ENCODE measurements at places on chromosomes 13 and 19.

- no peak for DNase-seq
These were observed 173.3 kb downstream of the USP12 start for GRCh38 chr13:26998292-26998691.

DNA sequence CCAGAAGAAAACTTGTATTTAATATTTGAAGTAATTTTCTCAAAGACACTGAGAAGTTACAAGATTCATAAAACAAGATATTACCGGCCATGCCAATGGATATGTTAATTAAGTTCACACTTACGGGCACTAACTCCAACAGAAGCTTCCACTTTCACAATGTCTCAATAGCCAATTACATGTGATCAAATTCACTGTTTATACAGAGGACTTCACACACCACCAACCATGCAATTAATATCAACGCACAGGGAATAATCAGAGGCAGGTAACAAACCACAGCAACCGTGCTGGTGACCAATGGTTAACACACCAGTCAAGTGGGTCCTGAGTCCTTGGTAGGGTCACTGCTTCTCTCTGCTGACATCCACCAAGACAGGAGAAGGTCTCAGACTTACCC lies 5.9 kb upstream of the ACOD1 start:
- DNase-seq, result no peak

DNA sequence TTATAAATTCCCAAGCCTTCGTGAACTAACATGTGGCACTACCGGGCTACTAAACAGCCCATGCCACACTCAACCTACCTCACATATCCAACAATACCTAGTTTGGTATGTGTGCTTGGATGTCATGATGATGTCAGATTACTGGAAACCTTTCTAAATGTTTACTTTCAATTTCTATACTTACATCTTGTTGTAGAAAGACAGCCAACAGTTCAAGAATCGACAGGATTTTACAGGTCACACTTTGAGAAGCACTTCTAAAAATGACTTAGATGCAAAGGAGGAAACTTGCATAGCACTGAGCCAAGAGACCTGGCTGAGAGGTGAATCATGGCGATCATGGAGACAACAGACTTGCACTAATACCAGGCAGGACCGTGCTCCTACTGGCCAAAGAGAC lies 209.9 kb downstream of the COL4A1 start:
- DNase-seq, result no peak

- no peak for DNase-seq
These were observed 88.2 kb downstream of the KCTD12 start for GRCh38 chr13:76798037-76798436.

DNA sequence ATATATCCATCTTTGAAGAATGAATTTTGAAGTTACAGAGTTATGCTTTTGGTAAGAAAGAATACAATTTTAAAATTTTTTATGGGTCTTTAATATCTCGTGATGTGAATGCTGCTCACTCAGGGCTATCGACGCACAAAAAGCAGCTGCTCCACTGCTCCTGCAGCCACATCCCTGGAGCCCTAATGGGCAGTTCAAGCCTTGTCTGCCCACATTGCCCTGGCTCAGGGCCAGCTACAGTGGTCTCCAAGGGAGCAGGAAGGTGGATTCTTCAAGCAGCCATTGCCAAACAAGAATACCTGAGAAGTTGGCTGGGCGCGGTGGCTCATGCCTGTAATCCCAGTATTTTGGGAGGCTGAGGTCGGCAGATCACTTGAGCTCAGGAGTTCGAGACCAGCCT lies 85.8 kb downstream of the IPO5 start:
- no peak for DNase-seq

DNA sequence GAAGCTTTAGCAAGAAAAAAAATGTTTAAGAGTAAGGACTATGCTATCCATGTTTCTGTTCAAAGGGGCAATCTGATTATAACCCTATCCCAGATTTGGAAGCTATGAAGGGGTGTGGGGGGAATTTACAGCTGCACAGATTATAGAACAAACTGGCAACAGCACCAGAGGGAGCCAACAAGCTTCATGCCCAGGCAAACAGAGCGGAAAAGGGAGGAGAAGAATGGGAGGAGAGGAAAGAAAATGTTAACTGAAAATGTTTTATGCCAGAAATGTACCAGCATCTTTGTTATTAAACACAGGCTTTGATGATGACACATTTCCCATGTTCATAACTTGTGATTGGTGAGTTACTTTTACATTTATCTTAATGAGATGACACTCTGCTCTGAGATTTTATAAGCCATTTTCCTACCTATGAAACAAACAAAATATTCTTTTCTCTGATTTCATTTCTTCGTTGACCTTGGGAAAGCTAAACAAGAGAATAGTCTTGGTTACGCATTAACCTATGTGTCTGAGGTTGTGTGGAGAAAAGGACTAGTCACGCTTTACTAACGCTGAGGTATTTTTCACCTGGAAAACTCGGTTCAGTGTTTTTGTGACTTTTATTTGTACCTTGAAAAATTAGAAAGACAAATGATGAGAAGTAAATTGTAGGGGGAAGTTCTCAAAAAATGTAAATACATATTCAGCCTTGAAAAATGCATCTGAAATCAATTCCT lies 235.8 kb upstream of the MIR17HG start:
- DNase-seq, result no peak

- DNase-seq, result no peak
These were observed 32.5 kb upstream of the NDFIP2 start for GRCh38 chr13:79448413-79448812.

DNA sequence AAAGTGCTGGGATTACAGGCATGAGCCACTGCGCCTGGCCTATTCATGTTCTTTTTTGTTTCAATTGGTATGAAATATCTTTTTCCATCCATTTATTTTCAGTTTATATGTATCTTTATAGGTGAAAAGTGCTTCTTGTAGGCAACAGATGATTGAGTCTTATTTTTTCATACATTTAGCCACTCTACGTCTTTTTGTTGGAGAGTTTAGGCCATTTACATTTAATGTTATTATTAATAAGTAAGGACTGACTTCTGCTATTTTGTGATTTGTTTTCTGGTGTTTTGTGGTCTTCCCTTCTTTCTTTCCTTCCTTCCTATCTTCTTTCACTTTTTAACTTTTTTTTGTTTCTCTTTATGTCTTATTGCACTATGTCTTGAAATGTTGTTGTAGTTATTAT lies 16.7 kb upstream of the KBTBD7 start:
- no peak for DNase-seq

DNA sequence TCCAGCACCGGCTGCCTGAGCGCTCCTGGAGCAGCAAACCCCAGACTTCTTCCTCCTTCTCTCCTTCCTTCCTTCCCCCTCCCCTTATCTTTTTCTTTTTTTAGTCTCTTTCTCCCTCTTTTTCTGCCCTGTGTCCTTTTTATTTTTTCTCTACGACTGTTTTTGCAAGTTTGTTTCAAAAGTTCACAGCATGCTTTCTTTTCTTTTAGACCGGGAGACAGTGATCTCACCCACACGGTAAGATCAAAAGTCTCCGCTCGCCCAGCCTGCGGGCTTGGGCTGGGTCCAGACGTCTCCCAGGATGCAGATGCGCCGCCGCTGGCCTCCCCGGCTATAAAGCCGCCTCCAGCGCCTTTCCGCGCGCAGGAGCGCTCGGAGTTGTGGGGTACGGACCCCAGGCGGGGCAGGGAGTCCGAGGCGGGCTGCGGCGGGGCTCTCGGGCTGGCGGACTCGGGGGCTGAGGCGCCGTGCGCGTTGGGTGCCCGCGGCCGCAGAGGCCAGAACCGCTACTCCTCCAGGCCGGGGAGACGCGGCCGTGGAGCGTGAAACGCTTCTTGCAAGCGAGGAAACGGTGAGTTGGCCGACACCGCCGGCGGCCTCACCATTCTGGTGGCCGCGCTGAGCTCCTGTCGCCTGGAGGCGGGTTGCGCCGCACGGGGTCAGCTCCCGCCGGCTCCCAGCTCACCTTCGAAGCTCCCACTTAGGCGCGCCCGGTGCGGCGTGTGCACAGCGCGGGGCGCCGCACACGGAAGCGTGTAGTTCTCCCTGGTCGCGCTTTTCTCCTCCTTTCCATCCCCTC lies 2.0 kb upstream of the TSHZ3 start:
- DNase-seq, result no peak

GRCh38 chr13:29925457-29926097 lies 75.2 kb upstream of the UBL3 start:
- peak; percentile 10 for DNase-seq

DNA sequence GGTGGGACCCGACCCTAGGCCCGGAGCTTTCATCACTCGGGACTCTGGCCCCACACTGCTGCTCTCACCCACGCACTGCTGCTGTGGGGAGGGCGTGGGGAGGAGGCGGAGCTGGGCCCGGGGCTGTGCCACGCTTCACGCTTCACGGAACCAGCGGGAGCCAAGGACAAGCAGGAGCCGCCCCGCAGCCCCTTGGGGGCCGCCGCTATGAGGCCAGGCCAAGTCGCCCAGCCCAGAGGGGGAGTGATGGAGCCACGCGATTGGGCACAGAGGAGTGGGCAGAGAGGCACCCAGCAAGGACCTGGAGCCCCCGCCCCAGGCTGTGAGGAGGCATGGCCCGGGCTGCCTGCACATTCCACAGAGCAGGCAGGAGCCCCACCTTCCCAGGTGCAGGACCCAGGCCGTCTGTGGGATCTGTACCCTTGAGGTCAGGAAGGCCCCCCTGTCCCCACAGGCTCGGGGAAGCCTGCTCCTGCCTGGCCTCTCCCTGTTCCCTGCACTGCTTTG lies 10.2 kb upstream of the SUPT20H start:
- DNase-seq, result no peak

DNA sequence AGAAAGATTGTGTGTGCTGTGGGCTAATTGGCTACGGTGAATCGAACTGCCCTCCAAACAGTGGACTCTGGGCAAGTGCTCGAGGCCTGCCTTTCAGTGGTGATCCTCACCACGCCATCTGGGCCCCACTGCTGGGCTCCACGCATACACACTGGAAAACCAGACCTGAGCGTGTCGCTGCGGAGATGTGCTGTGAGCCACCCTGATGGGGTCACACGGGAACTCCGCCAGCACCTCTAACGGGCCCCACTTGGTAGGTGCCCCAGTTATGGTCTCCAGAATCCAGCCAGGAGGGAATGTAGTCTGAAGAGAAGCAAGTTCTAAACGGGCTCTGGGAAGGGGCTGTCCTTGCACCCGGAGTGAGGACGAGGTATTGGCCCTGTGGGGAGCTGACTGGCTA lies 39.3 kb downstream of the C13orf46 start:
- DNase-seq, result no peak

- DNase-seq, result no peak
These were observed 656.9 kb upstream of the MIR17HG start for GRCh38 chr13:90690458-90691080.

DNA sequence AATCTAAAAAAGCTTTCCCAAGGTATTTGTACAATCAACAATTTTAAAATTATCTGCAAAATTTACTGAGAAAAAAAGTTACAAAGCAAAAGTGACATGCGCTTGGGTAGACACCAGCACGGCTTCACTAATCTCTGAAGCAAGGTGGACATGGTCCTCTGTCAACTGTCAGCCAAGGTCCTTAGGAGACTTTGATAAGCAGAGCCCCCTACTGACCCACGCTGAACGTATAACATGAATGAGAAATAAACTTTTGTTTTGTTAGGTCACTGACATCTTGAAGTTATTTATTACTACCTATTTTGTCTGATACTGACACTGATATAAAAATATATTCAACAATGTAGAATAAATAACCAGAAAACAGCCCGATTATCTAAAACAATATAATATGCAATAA lies 100.7 kb upstream of the OBI1 start:
- no peak for DNase-seq

DNA sequence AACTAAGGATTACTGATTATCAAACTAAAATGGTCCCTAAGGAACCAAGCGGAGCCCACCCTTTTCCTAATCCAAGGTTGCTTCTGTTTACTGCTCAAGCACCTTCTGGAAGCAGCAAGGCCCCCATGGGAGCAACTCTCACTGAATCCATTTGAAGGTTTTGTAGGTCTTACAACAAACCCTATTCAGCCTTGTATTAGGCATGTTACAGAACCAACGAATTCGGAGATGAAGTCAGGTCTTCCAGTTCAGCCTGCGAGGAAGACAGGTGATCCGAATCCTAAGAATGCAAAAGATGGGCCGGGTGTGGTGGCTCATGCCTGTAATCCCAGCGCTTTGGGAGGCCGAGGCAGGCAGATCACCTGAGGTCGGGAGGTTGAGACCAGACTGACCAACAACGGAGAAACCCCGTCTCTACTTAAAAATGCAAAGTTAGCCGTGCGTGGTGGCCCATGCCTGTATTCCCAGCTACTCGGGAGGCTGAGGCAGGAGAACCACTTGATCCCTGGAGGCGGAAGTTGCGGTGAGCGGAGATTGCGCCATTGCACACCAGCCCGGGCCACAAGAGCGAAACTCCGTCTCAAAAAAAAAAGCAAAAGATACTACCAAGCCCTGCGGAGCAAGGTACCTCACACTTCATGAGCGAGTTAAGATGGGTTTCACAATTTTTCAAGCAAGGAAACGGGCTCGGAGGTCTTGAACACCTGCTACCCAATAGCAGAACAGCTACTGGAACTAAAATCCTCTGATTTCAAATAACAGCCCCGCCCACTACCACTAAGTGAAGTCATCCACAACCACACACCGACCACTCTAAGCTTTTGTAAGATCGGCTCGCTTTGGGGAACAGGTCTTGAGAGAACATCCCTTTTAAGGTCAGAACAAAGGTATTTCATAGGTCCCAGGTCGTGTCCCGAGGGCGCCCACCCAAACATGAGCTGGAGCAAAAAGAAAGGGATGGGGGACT lies 609 bp downstream of the ZAR1L start:
- peak; percentile 2 for DNase-seq

GRCh38 chr19:57813919-57814504 lies 701 bp downstream of the ZNF552 start:
- no peak for DNase-seq

- no peak for DNase-seq
These were observed 288.7 kb downstream of the EFNB2 start for GRCh38 chr13:106246666-106247188.

DNA sequence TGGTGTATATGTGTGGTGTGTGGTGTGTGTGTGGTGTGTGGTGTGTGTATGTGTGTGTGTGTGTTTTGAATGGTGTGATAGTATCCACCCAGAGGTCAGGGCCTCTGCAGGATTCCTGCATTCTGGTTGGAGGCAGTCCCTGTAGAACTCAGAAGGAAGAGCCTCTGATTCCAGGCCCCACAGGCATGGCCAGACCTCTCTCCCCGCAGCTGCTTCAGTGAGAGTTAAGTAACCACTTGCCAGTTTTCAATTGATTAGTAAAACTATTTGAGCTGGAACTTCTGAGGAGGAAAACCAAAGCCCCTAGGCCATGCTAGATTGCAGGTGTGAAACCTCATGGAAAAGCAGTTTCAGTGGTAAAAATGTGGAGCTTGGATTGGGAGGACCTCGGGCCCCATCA lies 2.1 kb downstream of the ATP12A start:
- no peak for DNase-seq

DNA sequence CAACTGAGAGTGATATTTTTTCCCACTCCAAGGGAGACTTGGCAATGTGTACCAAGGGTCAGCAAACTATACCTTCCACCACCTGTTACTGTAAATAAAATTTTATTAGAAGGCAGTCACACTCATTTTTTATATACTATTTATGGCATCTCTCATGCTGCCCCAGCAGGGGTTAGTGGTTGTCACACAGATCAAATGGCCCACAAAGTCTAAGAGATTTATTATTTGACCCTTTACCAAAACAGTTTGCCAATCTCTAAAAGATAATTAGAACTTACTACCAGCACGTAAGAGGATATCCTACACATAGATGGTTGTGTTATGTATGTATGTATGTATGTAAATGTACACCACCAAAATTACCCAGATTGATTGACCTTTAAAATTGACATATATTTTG lies 185.1 kb downstream of the PRR20E start:
- no peak for DNase-seq

- DNase-seq, result no peak
These were observed at the start of gene PRX for GRCh38 chr19:40413291-40413845. Gene PRX, minus strand, starts transcription at chr19:40413378. Its CDS starts 5,446 bp downstream, at chr19:40407932.
